ENCODE measurements at places on chromosomes 11 and 22.

GRCh38 chr11:34366522-34366921, 8.7 kb upstream of the ABTB2 start:
- no peak for DNase-seq

DNA sequence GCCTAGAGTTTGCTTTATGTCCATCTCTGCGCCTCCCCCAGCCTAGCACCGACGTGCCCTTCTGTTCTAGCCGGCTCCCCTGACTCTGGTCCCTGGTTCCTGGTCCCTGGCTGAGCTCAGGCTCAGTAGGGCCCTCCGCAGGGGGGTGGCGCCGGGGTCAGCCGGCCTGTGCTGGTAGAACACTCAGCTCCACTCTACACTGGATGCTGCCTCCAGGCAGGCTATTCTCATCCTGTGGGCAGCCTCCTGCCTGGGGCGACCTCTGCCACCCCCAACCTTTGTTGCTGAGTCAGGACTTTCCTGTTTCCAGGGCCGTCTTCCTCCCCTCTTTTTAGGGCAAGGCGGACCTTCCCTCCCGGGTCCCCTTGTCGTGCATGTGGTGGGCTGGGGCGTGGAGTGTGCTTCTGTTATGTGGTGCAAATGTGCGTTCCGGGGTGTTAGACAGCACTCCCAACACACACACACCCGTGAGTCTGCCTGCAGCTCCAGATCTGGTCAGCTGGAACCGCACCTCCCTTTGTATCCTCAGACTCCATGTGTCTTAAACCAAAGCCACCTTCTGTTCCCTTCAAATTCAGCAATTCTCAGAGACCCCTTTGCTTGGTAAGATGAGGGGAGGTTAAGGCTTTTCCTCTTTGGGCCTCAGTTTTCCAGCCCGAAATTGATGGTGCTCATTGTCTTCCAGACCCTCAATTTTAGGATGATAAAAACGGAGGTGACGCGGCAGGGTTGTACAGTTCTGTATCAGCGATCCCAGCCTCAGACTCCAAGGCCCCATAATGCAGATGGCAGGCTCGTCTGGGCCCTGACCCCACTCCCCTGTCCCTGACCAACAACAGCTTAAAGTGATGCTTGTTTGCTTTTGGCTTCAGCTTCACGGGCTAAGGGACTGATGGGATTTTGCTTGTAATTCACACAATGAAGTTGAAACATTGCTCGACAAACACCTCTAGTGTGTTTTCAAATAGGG, 1327.9 kb downstream of the BRD1 start:
- no peak for DNase-seq

GRCh38 chr11:131601586-131601985, 231.2 kb downstream of the NTM start:
- no peak for DNase-seq

GRCh38 chr11:36500315-36500721, 9.8 kb downstream of the TRAF6 start:
- peak; percentile 63 for DNase-seq

GRCh38 chr11:93517041-93517440, 26.1 kb downstream of the SMCO4 start:
- DNase-seq: no peak

DNA sequence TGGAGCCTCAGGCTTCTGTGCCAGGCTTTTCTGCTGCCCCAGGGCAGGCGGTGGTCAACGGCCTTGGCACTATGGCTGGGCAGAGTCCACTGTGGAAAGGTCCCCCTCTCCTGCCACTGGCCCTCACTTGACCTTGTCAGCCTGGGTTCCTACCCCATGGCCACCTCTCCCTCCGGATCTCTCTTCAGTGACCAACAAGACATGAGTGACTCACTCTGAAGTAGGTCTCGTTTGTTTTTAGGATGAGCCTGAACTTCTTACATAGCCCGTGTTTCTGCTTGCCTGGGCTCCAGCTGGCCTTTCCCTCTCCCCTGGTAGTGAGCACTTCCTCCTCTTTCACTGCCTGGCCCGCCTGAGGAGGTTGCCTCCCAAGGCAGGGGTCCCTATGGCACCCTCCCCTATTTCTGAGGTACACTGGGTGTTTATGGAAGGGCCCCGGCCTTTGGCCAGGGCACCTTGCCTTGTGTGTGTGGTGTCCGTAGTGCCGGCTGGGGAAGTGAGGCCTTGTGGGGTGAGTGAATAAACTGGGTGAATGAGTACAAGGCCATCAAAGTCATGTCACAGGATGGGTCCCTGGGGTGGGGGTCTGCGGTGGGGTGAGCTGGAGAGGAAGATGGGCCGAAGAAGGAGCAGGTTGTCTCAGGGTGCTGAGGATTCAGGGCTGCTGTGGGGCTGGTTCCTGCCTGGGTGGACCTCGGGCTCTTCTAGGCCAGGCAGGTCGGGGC, 5.0 kb downstream of the SHANK3 start:
- DNase-seq: no peak

DNA sequence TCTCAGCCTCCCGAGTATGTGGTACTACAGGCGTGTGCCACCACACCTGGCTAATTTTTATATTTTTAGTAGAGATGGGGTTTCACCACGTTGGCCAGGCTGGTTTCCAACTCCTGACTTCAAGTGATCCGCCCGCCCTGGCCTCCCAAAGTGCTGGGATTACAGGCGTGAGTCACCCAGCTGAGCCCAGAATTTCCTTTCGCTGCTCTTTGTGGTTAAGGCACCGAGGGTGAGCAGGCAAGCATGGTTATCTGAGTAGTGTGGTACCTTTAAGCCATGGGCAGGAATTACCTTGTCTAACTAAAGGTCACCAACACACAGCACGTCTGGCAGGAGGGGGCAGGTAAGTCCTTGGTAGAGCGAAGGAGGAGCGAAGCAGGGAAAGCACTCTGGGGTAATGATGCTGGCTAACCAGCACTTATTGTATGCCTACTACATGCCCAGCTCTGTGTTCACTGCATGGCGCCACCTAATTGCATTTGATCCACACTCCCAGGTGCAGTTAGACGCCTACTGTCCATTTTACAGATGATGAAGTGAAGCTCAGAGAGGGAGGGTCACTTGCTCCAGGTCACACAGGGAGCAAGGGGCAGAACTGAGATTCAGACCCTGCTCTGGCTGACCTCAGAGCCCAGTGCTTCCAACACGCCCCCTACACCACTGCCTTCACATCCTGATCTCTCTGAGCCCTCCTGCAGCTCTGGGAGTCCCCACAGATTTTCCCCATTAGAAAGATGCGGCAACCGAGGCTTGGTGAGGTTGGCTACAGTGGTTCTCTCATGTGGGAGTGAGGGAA, 45.7 kb downstream of the TRIOBP start:
- peak; percentile 45 for DNase-seq

DNA sequence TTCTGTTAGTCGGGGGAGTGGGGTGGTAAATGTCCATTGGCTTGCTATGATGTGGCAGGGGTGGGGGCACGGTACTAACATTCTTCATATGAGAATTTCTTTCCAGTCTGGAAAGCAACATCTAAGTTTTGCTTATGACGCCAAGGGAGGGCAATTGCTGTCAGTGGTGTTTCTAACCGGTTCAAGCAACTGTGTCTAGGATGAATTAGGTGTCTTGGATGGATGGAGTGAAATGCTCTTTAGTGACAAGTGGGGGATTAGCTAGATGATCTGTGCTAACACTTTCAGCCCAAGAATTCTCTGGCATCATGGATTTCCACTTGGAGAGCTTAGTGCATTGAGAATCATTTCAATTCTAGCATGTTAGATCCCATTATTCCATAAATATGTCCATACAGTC, 262.6 kb upstream of the SORL1-AS1 start:
- DNase-seq: no peak

GRCh38 chr11:126332221-126332711, 23.2 kb upstream of the ST3GAL4 start:
- peak; percentile 57 for DNase-seq

DNA sequence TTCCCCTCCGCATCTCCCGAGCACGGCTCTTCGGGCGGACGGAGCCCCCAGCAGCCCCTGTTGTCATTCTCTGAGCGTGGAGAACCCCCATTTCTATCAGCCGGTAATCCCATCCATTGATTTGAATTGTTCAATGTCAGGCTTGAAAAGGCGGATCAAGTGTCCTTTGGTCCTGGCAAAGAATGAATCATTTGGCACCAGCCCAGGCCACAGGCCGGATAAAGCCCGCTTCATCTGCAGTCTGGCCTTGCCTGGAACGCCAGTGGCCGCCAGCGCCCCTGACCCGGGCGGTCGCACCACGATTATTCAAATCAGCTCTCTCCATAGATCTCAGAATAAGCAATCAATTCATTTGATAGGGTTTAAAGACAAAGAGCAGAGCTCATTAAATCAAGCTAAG, 188.9 kb downstream of the BRD1 start:
- no peak for DNase-seq

GRCh38 chr22:45073064-45073463, 63.3 kb upstream of the PHF21B start:
- DNase-seq: no peak

GRCh38 chr11:44849922-44850321, 100.8 kb downstream of the TP53I11 start:
- DNase-seq: no peak

- no peak for DNase-seq
Observed at GRCh38 chr11:61325649-61326414, 7.1 kb downstream of the DDB1 start.

DNA sequence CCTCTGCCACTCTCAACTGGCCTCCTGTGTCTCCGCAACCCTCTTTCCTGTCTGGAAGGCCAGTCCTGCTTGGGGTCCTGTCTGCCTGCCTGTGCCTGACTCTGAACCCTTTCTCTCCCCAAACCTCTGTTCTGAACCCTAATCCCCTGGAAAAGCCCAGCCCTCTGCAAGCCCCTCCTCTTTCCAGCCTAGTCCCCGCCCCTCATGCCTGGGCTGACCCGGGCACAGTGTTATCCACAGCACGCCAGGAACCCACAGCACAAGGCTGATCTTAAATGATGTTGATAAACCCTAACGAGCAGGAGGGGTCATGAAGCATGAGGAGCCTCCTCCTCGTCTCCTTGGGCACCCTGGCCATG, at the start of gene IFITM10:
Gene IFITM10, minus strand, starts transcription at position 115 of the 359 bp plus-strand sequence. CDS start 153 bp downstream, outside the sequence.
- no peak for DNase-seq

DNA sequence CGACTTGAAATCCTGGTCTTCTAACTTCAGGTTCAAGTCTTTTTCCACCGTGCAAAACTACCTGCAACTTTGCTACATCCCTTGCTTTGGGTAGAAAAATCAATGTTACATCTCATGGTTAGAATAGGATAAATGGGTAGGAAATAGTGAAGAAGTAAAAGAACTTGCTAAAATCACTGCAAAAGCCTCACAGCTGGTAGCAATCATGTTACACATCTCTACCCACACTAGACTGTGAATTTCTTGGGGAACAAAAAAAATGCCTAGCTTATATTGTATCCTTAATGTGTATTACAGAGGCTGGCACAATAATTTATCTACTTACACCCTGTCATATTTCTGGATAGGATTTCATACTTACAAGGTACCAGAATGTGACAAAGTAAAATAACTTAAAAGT, 133.8 kb downstream of the FAM181B start:
- no peak for DNase-seq

- DNase-seq: no peak
Observed at GRCh38 chr11:116787436-116787785, 412 bp downstream of the ZPR1 start.

GRCh38 chr11:124739479-124740276, at the start of gene NRGN:
NRGN (plus strand) TSS chr11:124739942; CDS start chr11:124740085, 143 bp downstream.
- no peak for DNase-seq

GRCh38 chr11:1655168-1656060, 25.8 kb downstream of the KRTAP5-5 start:
- no peak for DNase-seq

GRCh38 chr11:106585061-106585460, 433.2 kb downstream of the GUCY1A2 start:
- DNase-seq: peak; percentile 1

GRCh38 chr11:105870516-105871113, 151.4 kb downstream of the MSANTD4 start:
- no peak for DNase-seq

DNA sequence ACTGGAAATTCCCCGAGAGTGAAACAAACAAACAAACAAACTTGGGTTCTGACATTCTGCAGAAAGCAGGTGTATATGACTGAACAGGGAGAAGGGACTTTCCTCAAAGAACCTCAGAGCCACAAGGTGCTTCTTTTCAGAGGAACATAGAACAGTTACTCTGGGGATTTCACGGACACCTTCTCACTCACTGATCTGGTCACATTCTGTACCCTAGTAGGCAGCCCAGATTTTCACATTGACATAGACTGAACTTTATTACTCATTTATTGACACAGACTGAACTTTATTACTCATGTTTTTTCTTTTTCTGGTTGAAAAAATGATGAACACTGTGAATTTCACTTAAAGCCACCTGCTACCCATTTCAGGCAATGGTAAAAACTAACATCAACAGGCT, 263.0 kb downstream of the OPCML start:
- DNase-seq: no peak

DNA sequence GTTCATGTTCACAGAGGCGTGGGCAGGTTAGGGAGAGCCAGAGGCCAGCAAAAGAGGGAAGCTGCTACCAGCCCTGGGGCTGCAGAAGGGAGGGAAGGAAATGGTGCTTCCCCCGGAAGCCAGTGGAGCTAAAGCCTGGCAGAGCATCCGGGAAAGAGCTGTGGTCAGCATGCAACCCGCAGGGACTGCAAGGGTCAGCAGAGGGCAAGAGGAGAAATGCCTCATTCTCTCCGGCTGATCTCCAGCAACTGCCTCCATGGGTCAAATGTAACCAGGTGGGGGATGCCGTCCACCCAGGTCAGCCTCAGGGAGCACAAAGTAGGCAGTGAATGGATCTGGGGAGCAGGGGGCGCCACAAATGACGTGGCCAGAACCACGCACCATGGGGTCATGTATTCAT, 36.9 kb upstream of the PRR5 start:
- DNase-seq: no peak

GRCh38 chr11:34451053-34451452, 12.3 kb downstream of the CAT start:
- no peak for DNase-seq

GRCh38 chr11:29258411-29258810, 758.4 kb downstream of the KCNA4 start:
- no peak for DNase-seq

GRCh38 chr22:29744902-29745301, 21.9 kb downstream of the ZMAT5 start:
- DNase-seq: peak; percentile 45

GRCh38 chr22:26977741-26978376, 320.5 kb downstream of the MIAT start:
- DNase-seq: no peak

GRCh38 chr11:129375751-129376657, at the start of gene BARX2:
BARX2 (plus strand) TSS chr11:129375848; CDS start chr11:129376036, 188 bp downstream.
- DNase-seq: no peak

DNA sequence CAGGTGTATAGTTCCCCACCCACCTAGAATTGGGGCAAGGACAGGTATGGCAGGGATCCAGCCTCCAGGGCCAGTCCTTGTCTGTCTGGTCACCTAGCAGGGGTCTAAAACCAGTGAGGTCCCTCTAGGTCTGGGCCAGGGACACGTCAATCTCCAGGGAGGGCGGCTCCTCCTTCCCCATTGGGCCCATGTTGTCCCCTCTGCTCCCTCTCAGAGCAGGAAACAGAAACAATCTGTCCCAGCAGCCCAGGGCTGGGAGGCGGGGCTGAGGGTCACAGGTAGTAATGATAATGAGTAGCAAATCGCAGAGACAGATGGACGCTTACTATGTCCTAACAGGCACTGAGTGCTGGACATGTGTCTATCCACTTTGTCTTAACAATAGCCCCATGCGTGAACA, 22.8 kb upstream of the SYT7 start:
- DNase-seq: no peak

All from AG04449 (cell line).